ENCODE measurements at places on chromosomes 5 and 9.

DNA sequence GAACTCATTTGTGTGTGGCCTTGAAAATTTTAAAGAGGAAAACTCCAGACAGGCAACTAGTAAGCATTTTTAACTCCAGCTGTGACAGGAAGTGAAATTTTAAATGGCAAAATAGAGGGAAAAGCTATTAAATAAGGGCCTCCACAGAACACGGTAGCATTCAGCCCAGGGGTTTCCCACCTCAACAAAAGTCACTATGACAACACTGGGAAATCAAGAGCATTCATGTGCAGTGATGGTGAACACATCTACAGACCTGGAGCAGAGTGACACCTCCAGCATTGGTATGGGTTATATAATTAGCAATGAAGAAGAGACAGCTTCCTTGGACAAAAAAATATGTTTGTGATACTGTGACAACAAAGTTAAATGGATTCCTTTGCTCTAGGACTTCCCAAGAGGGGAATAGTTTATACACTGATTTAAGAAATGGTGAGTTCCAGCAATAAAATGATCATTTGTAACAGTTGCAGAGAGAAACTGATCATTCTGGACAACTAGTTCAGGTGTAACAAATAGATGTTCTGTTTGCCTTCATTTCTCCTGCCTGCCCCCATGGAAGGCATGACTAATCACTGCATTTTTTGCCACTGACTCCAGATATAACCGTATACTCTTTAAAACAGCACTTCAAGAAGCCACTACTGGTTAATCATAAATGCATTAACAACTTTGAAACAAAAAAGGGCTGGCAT, 93.3 kb upstream of the SLC44A1 start:
- H3K4me3 ChIP-seq, result no peak overlapping the region
- H3K27me3 ChIP-seq, result no peaks in the 10 kb centered on the region
- DNase-seq, result no peak
- no peaks in the 10 kb centered on the region for H3K36me3 ChIP-seq

DNA sequence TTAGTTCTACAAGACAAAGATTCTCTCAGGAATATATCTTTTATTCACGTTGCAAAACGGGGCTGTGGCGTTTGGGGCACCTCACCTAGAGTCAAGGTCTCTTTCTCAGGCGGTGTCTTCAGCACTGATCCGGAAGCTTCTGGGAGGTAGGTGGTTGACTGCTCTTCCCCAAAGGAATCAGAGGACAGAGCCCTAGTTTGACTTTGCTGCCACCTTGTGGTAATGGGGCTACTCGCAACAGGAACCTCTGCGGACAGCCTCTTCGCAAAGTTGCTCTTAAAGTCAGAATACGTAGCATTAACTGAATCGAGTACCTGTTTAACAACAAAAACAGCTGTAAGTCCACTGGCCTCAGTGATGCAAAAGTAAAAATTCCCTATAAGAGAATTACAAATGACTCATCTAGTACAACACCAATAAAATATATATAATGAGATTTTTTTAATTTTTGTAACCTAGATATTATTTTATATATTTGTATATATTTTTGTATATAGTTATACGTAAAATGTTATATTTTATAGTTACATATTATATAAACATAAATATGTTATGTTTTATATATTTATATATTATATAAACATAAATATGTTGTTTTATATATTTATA, 13.3 kb upstream of the GPX8 start:
- H3K4me1 ChIP-seq, result no peaks in the 10 kb centered on the region
- H3K36me3 ChIP-seq, result no peaks in the 10 kb centered on the region
- no peak overlapping the region for H3K27ac ChIP-seq
- H3K27me3 ChIP-seq, result peaks cover 4% of the 10 kb centered on the region

GRCh38 chr9:135215571-135216161, 128.2 kb downstream of the OLFM1 start:
- peaks cover 31% of the 10 kb centered on the region for H3K27me3 ChIP-seq
- H3K36me3 ChIP-seq, result no peaks in the 10 kb centered on the region
- no peak overlapping the region for H3K27ac ChIP-seq
- H3K4me3 ChIP-seq, result no peak overlapping the region
- peak; percentile 61 for DNase-seq

- no peaks in the 10 kb centered on the region for H3K4me1 ChIP-seq
- H3K4me3 ChIP-seq, result no peak overlapping the region
- no peak overlapping the region for H3K27ac ChIP-seq
- no peaks in the 10 kb centered on the region for H3K36me3 ChIP-seq
- H3K27me3 ChIP-seq, result no peaks in the 10 kb centered on the region
- DNase-seq, result peak; percentile 35
Observed at GRCh38 chr5:179228341-179229121, 116.7 kb downstream of the ADAMTS2 start.

- H3K27me3 ChIP-seq, result no peaks in the 10 kb centered on the region
- H3K4me1 ChIP-seq, result peaks cover 37% of the 10 kb centered on the region
- peak overlapping the region; percentile 10 for H3K27ac ChIP-seq
Observed at GRCh38 chr9:20356403-20357036, 265.8 kb downstream of the MLLT3 start.

DNA sequence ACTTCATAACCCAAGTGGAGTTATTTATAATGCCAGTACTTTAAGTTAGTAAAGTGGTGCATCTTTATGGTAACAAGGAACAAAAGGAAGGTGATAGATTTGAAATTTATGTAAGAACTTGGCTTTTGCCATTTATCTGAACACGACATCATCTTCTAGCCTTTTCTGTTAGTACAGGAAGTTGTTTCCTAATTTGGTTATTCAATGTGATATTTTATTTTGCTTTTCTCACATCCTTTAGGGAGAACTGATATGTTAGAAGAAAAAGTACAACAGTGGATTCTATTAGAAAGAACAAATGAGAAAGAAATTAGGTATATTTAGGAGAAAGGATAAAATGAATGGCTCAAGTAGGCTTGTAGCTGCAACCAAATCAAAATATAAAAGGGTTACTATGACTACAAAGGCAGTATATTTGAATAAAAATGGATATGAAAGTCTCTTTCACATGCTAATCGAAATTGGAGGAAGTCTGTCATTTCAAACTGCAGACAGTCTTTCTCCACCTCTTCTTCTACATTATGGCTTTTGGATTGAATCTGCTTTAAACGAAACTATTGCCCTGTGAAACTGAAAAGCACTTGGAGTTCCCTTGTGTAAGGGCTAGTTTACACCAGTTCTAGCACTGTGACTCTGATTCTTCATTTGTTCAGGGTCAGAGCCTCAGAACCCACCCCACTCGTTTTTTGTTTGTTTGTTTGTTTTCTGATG, 18.5 kb upstream of the SLC24A2 start:
- no peak for DNase-seq
- H3K36me3 ChIP-seq, result no peaks in the 10 kb centered on the region
- H3K27me3 ChIP-seq, result no peaks in the 10 kb centered on the region
- no peak overlapping the region for H3K4me3 ChIP-seq
- H3K4me1 ChIP-seq, result no peaks in the 10 kb centered on the region
- no peak overlapping the region for H3K27ac ChIP-seq

DNA sequence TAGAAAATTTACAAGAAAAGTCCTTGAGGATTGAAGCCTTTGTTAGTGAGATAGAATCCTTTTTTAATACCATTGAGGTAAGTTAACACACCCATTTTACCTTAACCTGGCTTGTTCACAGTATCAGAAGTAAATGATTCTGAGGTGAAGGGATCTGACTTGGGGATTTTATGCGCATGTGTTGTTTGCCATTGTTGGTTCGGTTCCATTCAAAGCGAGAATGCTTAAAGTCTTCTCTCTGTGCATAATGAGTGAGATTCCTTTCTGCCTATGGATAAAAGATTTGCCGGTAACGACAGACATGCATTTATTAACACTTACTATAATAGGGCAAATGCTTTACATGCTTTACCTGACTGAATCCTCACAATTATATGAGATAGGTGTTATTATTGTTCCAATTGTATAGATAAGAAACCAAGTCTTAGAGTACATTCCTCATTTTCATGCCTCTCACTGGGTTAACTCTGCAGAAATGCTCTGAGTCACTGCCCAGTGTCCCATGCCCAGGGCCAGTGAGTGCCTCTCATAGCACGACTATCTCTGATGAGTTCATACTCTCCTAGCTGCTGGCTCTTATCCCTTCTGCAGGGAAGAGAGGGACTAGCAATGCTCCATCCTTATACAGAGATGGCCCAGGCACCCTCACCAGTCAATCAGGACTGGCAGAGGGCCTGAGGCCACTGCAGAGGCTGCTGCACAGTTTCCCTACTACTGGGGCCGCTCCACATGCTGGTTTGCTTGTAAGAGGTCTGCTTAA, 54.4 kb downstream of the CMYA5 start:
- no peak for DNase-seq
- H3K27ac ChIP-seq, result no peak overlapping the region
- no peaks in the 10 kb centered on the region for H3K27me3 ChIP-seq
- H3K36me3 ChIP-seq, result no peaks in the 10 kb centered on the region
- no peak overlapping the region for H3K4me3 ChIP-seq

DNA sequence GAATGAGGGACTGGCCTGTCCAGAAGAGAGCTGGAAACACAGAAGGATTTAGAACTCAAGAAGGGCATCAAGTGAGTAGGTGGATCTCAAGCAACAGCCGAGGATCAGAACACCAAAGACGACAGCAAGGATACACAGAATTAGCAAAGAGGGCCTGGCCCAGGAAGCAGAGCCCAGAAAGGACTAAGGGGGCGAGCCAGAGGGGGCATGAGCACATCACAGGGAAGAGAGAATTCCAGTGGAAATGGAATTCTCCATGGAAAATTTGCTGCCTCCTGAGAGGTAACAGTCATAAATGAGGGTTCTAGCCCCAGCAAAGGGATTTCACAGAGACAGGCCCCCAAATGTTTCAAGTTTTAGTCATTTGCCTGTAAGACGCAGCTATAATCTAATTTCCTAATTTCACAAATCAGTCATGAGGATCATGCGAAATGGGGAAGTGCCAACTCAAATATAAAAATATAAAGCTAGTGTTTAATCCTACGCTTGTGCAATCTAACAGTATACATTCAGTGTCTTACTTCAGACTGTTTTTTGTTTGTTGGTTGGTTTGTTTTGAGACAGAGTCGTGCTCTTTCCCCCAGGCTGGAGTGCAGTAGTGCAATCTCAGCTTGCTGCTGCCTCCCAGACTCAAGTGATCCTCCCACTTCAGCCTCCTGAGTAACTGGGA, 46.7 kb downstream of the FNBP1 start:
- H3K4me3 ChIP-seq, result no peak overlapping the region
- DNase-seq, result no peak
- H3K36me3 ChIP-seq, result peaks cover 4% of the 10 kb centered on the region
- H3K27ac ChIP-seq, result peak overlapping the region; percentile 79

DNA sequence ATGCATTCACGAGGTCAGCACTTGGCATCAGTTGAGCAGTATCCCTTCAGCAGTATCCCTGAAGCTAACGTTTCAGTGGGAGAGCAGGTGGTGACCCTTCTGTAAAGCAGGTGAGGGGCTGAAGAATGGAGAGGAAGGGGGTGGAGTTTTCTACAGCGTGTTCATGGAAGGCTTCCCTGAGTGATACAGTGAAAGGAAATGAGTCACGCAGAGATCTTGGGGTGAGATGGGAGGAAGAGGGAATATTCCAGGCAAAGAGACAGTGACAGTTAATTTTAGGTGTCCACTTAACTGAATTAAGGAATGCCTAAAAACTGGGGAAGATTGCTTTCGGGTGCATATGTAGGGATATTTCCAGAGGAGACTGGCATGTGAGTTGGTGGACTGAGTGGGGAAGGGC, 25.7 kb downstream of the TAS2R1 start:
- H3K4me3 ChIP-seq, result no peak overlapping the region
- H3K36me3 ChIP-seq, result no peaks in the 10 kb centered on the region
- H3K4me1 ChIP-seq, result no peaks in the 10 kb centered on the region
- no peak overlapping the region for H3K27ac ChIP-seq

DNA sequence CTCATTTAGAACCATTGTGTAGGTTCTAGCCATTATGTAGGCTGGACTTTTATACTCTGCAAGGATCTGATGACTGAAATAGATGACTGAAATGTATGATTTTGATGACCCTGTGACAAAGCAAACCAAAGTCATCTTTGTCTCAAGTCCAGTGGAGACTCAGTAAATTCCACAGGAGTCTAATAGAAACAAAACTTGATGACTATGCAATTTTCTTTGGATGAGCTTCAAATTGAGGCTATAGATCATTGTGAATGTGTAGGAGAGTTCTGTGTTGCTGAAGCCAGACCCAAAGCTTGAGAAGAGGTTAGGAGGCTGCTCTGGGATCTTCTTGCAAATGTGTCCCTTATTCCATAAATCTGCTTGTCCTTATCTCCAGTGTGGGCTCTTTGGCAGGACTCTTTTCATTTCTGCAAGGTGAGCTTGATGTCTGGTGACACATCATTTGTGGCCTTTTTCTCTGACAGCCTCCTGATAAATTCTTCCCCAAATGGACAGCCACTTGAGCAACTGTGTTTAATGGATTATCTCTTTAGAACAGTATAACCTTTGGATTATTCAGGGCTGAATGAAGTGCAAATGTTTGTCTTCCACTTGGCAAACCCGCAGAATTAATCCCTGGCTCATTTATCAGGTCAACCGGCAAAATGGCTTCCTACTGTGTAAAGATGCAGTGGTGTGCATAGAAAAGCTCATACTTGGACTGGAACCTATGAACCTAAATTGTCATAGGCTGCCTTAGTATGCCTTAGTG, 235.1 kb upstream of the ANKH start:
- H3K4me3 ChIP-seq, result no peak overlapping the region
- H3K4me1 ChIP-seq, result no peaks in the 10 kb centered on the region
- H3K27me3 ChIP-seq, result no peaks in the 10 kb centered on the region
- no peaks in the 10 kb centered on the region for H3K36me3 ChIP-seq
- DNase-seq, result no peak

GRCh38 chr9:127388037-127388855, 8.7 kb upstream of the SLC2A8 start:
- no peak overlapping the region for H3K4me3 ChIP-seq
- H3K27ac ChIP-seq, result no peak overlapping the region
- no peaks in the 10 kb centered on the region for H3K27me3 ChIP-seq
- no peak for DNase-seq
- peaks cover 10% of the 10 kb centered on the region for H3K4me1 ChIP-seq

- H3K4me1 ChIP-seq, result no peaks in the 10 kb centered on the region
- no peak overlapping the region for H3K27ac ChIP-seq
- no peak for DNase-seq
- no peak overlapping the region for H3K4me3 ChIP-seq
- H3K27me3 ChIP-seq, result peaks cover 3% of the 10 kb centered on the region
Observed at GRCh38 chr9:134852906-134853654, 27.5 kb upstream of the FCN2 start.

- no peak overlapping the region for H3K4me3 ChIP-seq
- peak; percentile 16 for DNase-seq
- no peaks in the 10 kb centered on the region for H3K4me1 ChIP-seq
Observed at GRCh38 chr9:92648474-92648971, 21.4 kb downstream of the IPPK start.

DNA sequence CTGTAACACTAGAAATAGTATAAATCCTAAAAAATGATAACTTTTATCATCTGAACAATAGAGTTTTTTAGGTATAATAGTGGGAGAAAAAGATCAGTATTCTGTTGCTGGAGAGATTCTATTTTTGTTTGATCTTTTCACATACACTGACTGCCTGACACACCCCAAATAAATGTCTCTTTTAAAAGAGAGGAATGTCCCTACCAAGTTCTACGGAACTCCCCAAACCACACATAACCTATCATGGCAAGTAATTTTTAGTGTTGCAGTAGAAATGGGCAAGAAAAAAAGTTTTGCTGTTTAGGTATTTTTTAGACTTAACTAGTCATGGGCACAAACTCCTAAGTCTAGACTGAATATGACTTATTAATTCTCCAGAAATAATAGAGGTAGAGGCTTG, 139.1 kb downstream of the ELAVL2 start:
- no peak overlapping the region for H3K4me3 ChIP-seq
- no peaks in the 10 kb centered on the region for H3K36me3 ChIP-seq
- no peak for DNase-seq
- no peak overlapping the region for H3K27ac ChIP-seq

- H3K36me3 ChIP-seq, result no peaks in the 10 kb centered on the region
- no peak for DNase-seq
- no peak overlapping the region for H3K4me3 ChIP-seq
- H3K27me3 ChIP-seq, result no peaks in the 10 kb centered on the region
- no peak overlapping the region for H3K27ac ChIP-seq
Observed at GRCh38 chr5:54758038-54758437, 227.4 kb downstream of the ESM1 start.
